ENCODE measurements at places on chromosomes 5 and 9. TPM values are rescaled to one million over a fixed set of nuclear protein-coding genes. Genes with fewer than 3 reads are reported as not detected.

- peaks cover 12% of the 10 kb centered on the region for H3K4me1 ChIP-seq
- no peaks in the 10 kb centered on the region for H3K36me3 ChIP-seq
- peak; percentile 62 for DNase-seq
Observed at GRCh38 chr9:135220601-135221575, 133.4 kb downstream of the OLFM1 start.

THBS4 gene
- total RNA-seq: 1.2 TPM

NTRK2 gene
- 0.98 TPM for total RNA-seq

STOM gene
- total RNA-seq: 595 TPM

IL9 gene
- total RNA-seq: not detected

RNF38 gene
- total RNA-seq: 49.7 TPM

SPRY4 gene
- total RNA-seq: 89.8 TPM

TEX10 gene
- 13.0 TPM for total RNA-seq
